ENCODE measurements at places on chromosomes 1 and 21. TPM values are rescaled to one million over a fixed set of nuclear protein-coding genes. Genes with fewer than 3 reads are reported as not detected.

DNA sequence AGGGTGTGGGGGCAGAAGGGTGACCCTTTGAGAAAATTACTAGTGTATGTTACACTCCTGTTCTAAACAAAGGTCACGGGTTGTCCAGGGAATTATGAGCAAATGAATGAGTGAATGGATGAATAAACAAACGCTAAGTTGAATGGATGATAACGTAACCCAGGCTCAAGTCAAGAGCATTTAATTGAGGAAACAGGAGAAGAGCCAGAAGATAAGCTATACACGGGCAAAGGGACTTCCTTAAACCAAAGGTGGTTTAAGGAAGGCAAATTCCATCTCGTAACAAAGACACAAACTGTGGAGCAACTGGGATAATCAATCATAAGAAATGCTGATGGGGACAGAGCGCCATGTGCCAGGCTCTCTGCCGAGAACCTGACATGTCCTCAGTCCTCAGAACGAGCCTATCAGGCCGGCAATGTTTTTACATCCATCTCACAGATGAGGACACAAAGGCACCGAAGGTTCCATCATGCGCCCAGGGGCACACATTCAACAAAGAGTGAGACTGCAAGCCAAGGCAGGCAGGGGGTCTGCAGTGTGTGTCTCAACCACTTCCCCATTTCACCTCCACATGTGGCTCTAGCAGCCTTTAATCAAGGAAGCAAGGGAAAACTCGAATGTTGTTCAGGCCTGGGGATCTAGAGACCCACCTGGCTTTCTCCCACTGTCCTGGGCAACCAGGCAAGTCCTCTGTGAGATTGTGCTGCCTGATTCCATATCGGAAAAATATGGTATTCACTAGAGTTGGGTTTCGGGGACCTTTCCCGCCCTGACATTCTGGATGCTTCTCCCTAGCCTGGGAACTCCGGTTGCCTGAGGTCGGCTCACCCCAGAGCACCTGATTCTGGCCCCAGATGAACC lies 126.8 kb upstream of the EDN2 start:
- H3K4me1 ChIP-seq = peaks cover 22% of the 10 kb centered on the region
- no peak for DNase-seq
- H3K4me3 ChIP-seq = no peak overlapping the region
- H3K36me3 ChIP-seq = peaks cover 44% of the 10 kb centered on the region
- H3K27ac ChIP-seq = no peak overlapping the region

DNA sequence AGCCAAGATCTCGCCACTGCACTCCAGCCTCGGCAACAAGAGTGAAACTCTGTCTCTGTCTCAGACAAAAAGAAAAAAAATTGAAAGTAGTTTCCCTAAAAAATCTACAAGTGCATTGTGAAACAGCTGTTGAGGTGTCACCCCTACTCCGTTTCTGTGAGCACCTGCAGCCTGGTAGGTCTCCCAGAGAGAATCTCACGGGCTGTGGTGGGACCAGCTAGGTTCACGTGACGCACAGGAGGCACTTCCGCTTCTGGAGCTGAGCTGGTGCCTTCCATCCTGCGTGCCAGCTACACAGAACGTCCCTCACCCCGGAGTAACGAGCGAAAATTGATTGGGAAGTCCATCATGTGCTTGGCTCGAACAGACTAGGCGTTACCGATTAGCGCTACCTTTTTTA lies 66.8 kb downstream of the COL24A1 start:
- no peak overlapping the region for H3K4me3 ChIP-seq
- DNase-seq = no peak
- no peaks in the 10 kb centered on the region for H3K36me3 ChIP-seq
- H3K27ac ChIP-seq = no peak overlapping the region
- H3K27me3 ChIP-seq = no peaks in the 10 kb centered on the region

SPEN gene
- total RNA-seq = 59.8 TPM

GRCh38 chr1:13694886-13695684 lies 4.9 kb upstream of the PRDM2 start:
- no peak overlapping the region for H3K4me3 ChIP-seq
- no peak for DNase-seq
- peaks cover 10% of the 10 kb centered on the region for H3K4me1 ChIP-seq

SLC6A17 gene
- total RNA-seq = 0.05 TPM

- DNase-seq = no peak
- H3K4me3 ChIP-seq = no peak overlapping the region
- no peak overlapping the region for H3K27ac ChIP-seq
- peaks cover 13% of the 10 kb centered on the region for H3K4me1 ChIP-seq
- no peaks in the 10 kb centered on the region for H3K27me3 ChIP-seq
These were observed 13.9 kb downstream of the DMAP1 start for GRCh38 chr1:44227211-44227610.

- no peak overlapping the region for H3K27ac ChIP-seq
- peaks cover 5% of the 10 kb centered on the region for H3K27me3 ChIP-seq
- H3K4me1 ChIP-seq = no peaks in the 10 kb centered on the region
- no peak overlapping the region for H3K4me3 ChIP-seq
These were observed 115.3 kb upstream of the FMN2 start for GRCh38 chr1:239976130-239976968.

GRCh38 chr1:16162163-16162822 lies 6.4 kb upstream of the EPHA2 start:
- DNase-seq = peak; percentile 72
- no peak overlapping the region for H3K27ac ChIP-seq
- H3K27me3 ChIP-seq = no peaks in the 10 kb centered on the region
- peaks cover 45% of the 10 kb centered on the region for H3K4me1 ChIP-seq
- H3K36me3 ChIP-seq = no peaks in the 10 kb centered on the region
- H3K4me3 ChIP-seq = peak overlapping the region; percentile 49

DNA sequence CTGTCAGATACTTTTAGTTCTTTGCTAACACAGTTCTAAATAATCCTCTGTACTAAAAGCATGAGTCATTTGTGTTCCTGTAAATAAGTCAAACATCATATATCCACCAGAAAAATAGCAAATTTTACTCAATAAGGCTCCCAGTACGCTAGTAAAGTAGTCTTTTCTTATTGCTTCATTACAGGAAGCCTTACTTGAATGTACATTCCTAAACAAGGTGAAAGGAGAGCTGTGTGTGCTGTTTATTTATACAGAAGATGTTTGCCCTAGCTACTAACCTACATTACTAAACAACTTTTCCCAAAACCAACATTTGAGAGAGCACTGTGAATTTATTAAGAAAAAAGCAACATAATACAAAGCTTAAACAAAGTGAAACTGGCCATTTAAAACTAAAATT lies 52.0 kb downstream of the ZNHIT6 start:
- DNase-seq = no peak
- H3K4me1 ChIP-seq = peaks cover 5% of the 10 kb centered on the region
- no peaks in the 10 kb centered on the region for H3K27me3 ChIP-seq
- H3K36me3 ChIP-seq = peaks cover 54% of the 10 kb centered on the region

- peaks cover 56% of the 10 kb centered on the region for H3K4me1 ChIP-seq
- peaks cover 2% of the 10 kb centered on the region for H3K36me3 ChIP-seq
- no peaks in the 10 kb centered on the region for H3K27me3 ChIP-seq
- H3K27ac ChIP-seq = peak overlapping the region; percentile 97
- DNase-seq = peak; percentile 94
- H3K4me3 ChIP-seq = peak overlapping the region; percentile 9
These were observed 53.4 kb downstream of the RPS6KA1 start for GRCh38 chr1:26582836-26583460.

- peaks cover 4% of the 10 kb centered on the region for H3K27me3 ChIP-seq
- H3K4me3 ChIP-seq = no peak overlapping the region
- DNase-seq = no peak
- H3K36me3 ChIP-seq = no peaks in the 10 kb centered on the region
These were observed 277.6 kb downstream of the KIF26B start for GRCh38 chr1:245432228-245432875.

TRIM67 gene
- not detected for total RNA-seq

- H3K4me1 ChIP-seq = peaks cover 5% of the 10 kb centered on the region
- H3K27me3 ChIP-seq = no peaks in the 10 kb centered on the region
- no peak for DNase-seq
- H3K36me3 ChIP-seq = no peaks in the 10 kb centered on the region
- H3K27ac ChIP-seq = no peak overlapping the region
- H3K4me3 ChIP-seq = no peak overlapping the region
These were observed 10.0 kb upstream of the FAM110D start for GRCh38 chr1:26148887-26149286.

- H3K27ac ChIP-seq = no peak overlapping the region
- no peak for DNase-seq
- no peaks in the 10 kb centered on the region for H3K27me3 ChIP-seq
These were observed 23.2 kb downstream of the CRYAA start for GRCh38 chr21:43191971-43192370.

- H3K27me3 ChIP-seq = peaks cover 6% of the 10 kb centered on the region
- no peak overlapping the region for H3K4me3 ChIP-seq
- H3K4me1 ChIP-seq = no peaks in the 10 kb centered on the region
- H3K27ac ChIP-seq = no peak overlapping the region
- no peaks in the 10 kb centered on the region for H3K36me3 ChIP-seq
These were observed 42.4 kb upstream of the FMO2 start for GRCh38 chr1:171142416-171143385.

- peaks cover 55% of the 10 kb centered on the region for H3K4me1 ChIP-seq
- H3K4me3 ChIP-seq = no peak overlapping the region
- no peaks in the 10 kb centered on the region for H3K27me3 ChIP-seq
- DNase-seq = peak; percentile 40
These were observed 14.1 kb downstream of the PIK3C2B start for GRCh38 chr1:204480515-204480914.

VHLL gene
- total RNA-seq = 0.43 TPM

DNA sequence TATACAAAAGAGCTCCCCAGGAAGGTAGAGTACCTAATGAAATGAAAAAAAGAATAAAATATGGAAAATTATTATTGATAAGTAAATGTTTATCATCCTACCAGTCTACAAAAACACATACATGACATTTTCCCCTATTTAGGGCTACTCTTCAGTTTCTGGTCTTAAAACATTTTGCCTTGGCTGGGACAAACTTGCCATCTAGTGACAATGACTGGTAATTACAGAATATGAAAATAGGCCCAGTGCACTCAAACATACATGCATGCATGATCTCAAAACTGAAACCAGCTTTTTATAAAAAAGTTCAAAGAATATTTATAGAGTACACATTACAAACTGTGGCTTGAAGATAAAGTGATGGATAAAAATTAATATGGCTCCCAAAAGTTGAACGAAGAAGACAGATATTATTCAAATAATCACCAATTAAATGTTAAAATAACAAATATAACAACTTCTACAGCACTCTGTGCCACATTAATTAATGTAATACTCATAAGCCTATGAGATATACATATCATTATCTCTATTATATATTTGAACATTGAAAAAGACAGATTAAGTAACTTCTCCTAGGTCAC lies 10.5 kb upstream of the RNPC3 start:
- H3K4me3 ChIP-seq = peak overlapping the region; percentile 16
- peak; percentile 19 for DNase-seq
- peaks cover 26% of the 10 kb centered on the region for H3K36me3 ChIP-seq
- H3K27ac ChIP-seq = peak overlapping the region; percentile 95
- no peaks in the 10 kb centered on the region for H3K27me3 ChIP-seq

DNA sequence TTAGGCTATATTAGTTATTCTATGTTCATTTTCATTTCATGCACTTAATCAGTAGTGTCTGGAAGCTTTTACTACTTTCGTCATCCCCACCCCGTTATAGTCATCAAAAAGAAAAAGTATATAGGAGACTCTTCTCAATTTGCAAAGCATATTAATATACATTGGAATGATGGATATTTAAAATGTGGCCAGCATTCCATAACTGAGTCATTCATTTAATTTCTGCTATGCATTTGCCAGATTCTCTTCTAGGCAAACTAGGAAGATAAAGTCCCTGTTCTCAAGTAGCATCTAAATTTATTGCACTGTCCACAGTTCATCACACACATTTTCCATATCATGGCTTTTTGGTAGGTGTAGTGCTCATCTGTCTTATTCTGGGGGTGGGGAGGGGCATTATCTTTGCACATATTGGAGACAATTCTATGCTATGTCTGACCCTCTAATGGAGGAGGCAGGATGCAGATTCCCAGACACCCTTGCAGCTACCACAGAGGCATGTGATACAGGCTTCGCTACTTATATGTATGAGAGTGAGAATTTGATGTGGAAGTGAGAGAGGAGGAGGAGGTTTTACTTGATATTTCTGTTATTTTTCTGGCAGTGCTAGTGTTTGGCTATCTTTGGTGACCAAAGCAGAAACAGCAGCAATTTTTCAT lies 125.8 kb downstream of the CTH start:
- no peak overlapping the region for H3K4me3 ChIP-seq
- no peaks in the 10 kb centered on the region for H3K4me1 ChIP-seq
- DNase-seq = no peak
- peaks cover 10% of the 10 kb centered on the region for H3K27me3 ChIP-seq

DNA sequence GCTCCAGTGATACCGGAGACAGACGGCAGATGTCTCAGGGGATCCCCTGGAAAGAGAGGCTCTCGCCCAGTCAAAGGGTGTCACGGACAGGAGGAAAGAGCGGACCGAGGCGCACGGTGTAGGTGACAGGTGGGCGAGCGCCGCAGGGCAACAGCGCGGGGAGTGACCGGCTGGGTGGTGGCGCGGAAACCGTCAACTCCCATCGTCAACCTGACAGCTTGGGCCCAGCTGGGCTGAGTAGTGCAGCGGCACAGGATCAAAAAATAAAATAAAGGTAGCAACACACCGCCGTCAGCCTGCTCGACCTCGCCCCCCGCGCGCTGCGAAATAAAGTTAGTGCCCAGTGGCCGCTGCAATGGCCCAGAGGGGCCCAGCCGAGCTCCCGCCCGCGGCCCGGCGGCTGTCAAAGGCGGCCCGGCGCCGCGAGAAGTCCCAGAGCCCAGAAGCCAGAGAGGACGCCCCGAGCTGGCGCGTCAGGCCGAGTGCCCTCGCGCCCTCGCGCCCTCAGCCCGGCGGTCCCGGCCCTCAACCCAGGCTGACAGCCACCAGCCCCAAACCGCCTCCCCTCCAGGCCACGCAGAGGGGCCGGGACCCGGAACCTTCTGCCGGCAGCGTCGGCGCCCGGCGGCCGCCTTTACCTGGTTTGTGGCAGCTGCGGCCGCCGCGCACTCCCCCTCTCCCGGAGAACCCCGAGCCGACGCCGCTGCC lies at the start of gene LYST:
Gene LYST, minus strand, starts transcription at position 702 of the 708 bp plus-strand sequence. CDS start 36,489 bp downstream, outside the sequence.
- no peaks in the 10 kb centered on the region for H3K27me3 ChIP-seq
- peak; percentile 76 for DNase-seq
- peaks cover 40% of the 10 kb centered on the region for H3K4me1 ChIP-seq
- H3K27ac ChIP-seq = peak within 1 kb of the TSS; percentile 97
- peaks cover 49% of the 10 kb centered on the region for H3K36me3 ChIP-seq

NUCKS1 gene
- 145 TPM for total RNA-seq

ERICH3 gene
- total RNA-seq = not detected

B3GALT5 gene
- total RNA-seq = not detected

DNA sequence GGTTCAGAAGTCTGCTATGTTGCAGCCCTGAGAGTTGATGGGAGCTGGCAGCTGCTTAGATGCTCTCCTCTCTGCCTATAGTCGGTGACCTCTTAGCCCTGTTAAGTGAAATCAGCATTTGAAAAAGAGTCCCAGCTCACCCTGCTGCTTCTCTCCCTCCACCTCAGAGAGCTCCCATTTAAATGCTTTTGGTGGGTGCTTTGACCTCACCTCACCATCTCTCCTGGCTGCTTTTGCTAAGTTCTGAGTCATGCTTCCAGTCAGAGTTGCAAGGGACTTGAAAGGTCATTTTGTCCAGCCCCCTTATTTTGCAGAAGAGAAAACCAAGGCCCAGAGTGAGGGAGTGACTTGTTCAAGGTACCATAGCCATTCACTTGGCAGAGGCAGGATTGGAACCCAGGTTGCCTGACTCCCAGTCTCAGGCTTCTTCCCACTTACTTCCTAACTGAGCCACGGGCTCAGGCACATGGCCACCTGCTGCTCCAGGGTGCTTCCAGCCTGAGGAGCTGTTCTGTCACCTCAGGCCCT lies 3.3 kb downstream of the MAPKAPK2 start:
- peaks cover 66% of the 10 kb centered on the region for H3K4me1 ChIP-seq
- peak overlapping the region; percentile 44 for H3K27ac ChIP-seq
- peak; percentile 35 for DNase-seq
- peaks cover 3% of the 10 kb centered on the region for H3K36me3 ChIP-seq
- H3K27me3 ChIP-seq = no peaks in the 10 kb centered on the region

MAP1LC3C gene
- not detected for total RNA-seq

Measured in activated CD8-positive, alpha-beta T cell treated with anti-CD3 and anti-CD28 coated beads for 36 hours (primary cell).